ENCODE measurements at places on chromosomes 1 and 21.

- DNase-seq = no peak
These were observed 20.8 kb downstream of the CR1 start for GRCh38 chr1:207516729-207517128.

DNA sequence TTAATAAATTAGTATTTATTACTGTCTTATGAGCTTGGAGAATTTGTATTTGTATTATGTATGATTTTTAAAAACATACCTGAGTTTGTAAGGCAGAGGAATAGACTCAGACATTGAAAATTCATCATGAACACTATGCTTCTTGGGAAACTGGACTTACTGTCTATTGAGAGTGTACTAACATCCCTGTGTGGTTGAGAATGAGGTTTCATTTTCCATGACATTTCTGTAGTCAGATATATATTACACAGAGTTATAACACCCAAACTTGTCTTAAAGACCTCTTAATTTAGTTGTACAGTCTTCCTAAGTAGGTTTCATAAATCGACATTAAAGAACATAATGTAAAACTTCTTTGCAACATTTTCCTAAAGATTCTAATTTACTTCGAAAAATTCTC is 30.0 kb downstream of the PPP2R5A start:
- no peak for DNase-seq

- no peak for DNase-seq
These were observed 285.7 kb upstream of the PKN2 start for GRCh38 chr1:88398338-88398737.

DNA sequence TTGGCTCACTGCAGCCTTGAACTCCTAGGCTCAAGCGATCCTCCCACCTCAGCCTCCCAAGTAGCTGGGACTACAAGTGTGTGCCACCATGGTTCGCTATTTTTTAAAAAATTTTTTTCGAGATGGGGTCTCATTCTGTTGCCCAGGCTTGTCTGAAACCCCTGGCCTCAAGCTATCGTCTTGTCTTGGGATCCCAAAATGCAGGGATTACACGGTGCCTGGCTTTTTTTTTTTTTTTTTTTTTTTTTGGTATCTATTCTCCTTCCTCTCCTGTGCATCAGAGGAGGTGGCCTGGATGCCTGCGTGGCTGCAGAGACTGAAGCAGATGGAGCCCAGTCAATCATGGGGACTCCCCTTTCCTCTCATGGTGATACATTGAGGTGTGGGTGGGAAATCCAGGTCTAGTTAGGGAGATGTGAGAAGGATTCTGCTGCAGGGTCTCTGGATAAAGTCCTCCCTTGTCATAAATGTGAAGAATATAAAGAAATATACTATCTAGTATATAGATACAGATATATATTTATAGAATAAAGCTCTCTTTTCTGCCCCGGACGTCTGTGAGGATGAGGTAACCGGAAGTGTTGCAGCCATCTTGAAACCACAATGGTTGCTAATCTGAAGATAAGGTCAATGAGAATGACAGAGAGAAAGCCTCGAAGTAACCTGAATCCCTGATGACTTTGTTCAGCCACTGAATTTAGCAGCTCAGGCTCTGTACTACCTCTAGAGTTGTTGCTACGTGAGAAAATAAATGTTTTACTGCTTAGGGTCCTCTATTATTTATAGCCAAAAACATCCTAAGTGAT is 19.5 kb upstream of the RGSL1 start:
- no peak for DNase-seq

Measured in right renal pelvis (tissue), 4 donors.